HCT116 (cell line): ENCODE measurements at places on chromosomes 5 and 9.

DNA sequence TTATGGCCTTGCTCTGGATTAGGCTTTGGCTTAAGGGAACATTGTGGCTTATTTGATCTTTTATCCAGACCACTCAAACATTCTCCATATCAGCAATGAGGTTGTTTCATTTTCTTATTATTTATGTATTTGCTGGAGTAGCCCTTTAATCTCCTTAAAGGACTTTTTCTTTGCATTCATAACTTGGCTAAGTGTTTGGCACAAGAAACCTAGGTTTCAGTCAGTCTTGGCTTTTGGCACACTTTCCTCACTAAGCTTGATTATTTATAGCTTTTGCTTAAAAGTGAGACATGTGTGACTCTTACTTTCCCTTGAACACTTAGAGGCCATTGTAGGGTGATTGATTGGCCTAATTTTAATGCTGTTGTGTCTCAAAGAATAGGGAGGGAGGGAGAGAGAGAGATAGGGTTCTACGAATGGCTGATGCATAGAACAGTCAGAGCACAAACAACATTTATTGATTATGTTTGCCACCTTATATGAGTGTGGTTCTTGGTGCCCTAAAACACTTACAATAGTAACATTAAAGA is 2265.3 kb upstream of the C9orf72 start:
- no peak for DNase-seq

- DNase-seq, result no peak
Measured at GRCh38 chr5:122981846-122982245, 54.7 kb downstream of the PPIC start.

DNA sequence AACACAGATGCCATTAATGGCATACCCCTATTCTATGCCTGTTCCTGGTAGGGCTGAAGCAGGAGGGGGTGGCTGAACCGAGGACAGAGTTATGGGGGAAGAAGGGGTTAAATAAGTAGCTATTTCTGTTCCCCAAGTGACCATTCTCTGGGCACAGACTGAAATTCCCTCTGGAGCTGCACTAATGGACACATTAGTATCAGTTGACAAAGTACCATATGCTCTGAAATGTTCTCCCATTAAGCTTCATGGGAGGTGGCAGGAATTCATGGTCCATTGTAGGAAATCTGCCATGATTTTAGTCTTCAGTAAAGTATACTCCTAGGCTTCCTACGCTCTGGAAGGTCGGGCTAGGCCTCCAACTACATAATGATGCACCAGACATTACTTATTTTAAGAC is 10.5 kb upstream of the FRMPD1 start:
- DNase-seq, result no peak

DNA sequence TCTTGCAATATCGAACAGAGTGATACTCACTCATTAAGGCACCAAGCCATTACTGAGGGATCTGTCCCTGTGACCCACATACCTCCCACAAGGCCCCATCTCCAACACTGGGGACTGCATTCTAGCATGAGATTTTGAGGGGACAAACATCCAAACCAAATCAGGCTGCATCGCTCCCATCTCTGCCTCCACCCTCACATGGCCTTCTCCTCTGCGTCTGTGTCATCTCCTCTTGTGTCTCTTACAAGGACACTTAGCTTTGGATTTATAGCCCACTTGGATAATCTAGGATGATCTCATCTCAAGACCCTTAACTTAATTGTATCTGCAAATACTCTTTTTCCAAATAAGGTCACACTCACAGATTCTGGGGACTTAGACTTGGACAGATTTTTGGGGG is 284.4 kb upstream of the DAP start:
- no peak for DNase-seq

DNA sequence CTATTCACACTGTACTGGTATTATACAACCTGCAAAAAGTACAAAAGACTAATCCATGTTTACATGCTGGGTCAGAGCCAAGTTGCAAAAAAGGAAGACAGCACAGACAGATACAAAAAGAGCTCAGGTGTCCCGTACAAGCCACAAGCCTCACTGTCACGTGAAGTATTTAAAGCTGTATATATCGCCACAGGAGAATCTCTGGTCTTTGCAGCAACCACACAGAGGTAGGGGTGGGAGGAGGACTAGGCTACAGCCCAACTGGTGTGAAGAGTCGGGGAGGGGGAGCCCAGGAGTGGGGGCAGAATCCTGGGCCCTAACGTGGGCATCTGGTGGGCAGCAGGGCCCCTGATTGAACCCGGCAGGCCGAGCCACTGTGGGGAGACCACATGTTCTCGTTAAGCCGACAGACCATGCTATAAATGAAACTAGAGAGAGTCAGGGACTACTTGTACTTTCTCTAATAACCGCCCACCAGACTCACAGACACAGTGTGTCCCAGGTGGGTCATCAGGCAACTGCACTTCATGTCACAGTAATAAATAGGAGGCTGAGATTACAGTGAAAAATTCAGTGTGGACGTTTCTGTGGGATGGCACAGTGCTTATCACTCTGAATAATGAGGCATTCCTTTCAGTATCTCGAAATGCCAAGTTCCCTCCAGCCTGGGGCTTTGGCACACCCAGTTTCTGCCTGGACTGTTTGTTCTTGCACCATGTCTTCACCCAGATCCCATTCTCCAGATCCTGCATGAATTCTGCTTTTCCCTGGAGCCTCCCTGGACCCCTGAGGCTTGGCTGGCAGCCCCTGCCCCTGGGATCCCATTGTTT is 79.3 kb upstream of the SH3PXD2B start:
- no peak for DNase-seq

DNA sequence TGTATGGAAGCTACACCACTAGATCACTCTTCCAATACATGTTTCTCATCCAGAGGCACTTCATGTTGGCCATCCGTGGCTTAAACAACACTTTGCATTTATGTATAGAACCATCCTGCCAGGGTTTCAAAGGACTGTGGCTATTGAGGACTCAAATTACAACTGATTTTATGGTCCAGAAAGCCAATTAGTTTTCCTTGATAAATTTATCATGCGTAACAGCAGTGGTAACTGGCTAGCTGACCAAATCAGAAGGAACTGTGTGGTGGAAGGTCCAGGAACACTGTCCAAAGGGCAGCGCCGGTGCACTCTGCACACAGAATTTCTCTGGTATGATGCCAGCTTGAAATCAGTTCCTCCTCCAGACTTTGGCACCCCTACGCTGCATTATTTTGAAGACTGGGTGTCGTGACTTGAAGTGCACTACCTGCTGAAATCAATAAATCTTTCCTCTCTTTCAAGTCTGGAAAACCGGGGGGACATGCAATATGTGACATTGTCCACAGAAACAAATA is 69.3 kb upstream of the TMEM252 start:
- DNase-seq, result no peak

DNA sequence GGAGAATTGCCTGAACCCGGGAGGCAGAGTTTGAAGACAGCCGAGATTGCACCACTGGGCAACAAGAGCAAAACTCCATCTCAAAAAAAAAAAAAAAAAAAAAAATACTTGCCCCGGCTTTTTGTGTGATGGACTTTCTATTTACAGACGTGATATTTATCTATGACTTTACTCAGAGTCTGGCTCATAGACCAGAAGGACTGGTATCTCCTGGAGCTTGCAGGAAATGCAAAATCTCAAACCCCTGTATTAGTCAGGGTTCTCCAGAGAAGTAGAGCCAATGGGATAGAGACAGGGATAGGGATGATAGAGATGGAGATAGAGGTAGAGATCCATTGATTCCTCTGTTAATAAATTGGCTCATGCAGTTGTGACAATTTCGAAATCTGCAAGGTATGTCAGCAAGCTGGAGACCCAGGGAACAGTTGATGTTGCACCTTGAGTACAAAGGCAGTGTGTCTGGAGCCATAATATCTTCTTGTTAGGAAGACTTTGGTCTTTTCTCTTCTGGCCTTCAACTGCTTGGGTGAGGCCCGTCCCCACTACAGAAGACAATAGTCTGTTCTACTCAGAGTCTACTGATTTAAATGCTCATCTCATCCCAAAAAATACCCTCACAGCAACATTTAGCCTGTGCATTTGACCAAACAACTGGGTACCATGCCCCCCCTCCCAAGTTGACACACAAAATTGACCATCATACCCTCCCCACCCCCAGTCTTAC is 195.4 kb upstream of the MSX2 start:
- no peak for DNase-seq

DNA sequence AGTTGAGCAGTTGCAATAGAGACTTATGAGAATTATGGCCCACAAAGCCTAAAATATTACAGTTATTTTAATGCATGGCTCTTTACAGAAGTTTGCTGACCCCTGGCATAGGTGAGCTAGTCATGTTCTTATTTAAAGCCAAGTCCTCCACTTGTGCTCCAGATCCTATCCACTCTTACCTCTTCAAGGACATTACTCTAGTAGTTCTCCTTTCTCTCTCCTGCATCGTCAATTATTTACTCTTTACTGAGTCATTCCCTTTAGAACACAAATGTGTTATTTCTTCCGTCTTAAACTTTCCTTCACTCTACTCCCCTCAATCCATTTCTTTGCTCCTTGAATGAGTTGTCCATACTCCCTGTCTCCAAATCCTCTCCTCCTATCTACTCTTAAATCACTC is 20.6 kb upstream of the TRAF1 start:
- DNase-seq, result no peak

GRCh38 chr5:179906795-179907555 is 722 bp downstream of the TBC1D9B start:
- no peak for DNase-seq

DNA sequence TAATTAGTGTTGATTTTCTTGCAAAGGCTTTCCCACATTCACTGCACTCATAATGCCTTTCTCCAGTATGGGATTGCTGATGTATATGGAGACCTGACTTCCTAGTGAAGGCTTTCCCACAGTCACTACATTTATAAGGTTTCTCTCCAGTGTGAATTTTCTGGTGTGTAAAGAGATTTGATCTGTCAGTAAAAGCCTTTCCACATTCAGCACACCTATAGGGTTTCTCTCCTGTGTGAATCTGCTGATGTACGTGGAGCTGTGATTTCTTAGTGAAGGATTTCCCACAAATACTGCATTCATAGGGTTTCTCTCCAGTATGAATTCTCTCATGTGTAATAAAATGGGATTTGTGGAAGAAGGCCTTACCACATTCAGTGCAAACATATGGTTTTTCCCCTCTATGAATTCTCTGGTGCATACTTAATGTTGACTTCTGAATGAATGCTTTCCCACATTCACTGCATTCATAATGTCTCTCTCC is 31.1 kb downstream of the ZNF484 start:
- no peak for DNase-seq

- no peak for DNase-seq
Measured at GRCh38 chr5:14672484-14673394, 8.2 kb downstream of the OTULIN start.

DNA sequence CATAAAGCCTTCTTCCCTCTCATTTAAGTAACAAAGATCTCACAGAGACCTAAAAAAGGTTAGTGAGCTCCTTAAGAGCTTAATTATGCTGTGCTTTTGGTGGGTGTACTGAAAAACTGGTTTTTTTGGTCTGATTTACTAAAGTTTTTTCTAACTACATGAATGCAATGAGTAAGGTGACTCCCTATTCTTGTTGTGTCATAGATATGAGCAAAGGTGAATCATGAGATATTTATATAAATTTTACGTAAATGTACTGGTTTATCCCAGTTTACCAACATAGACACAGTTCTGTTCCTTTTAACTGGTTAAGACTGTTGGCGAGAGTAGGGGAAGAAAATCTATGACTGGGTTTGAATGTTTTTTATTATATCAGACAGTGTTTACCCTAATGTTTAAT is 250.5 kb downstream of the NR2F1-AS1 start:
- DNase-seq, result no peak

DNA sequence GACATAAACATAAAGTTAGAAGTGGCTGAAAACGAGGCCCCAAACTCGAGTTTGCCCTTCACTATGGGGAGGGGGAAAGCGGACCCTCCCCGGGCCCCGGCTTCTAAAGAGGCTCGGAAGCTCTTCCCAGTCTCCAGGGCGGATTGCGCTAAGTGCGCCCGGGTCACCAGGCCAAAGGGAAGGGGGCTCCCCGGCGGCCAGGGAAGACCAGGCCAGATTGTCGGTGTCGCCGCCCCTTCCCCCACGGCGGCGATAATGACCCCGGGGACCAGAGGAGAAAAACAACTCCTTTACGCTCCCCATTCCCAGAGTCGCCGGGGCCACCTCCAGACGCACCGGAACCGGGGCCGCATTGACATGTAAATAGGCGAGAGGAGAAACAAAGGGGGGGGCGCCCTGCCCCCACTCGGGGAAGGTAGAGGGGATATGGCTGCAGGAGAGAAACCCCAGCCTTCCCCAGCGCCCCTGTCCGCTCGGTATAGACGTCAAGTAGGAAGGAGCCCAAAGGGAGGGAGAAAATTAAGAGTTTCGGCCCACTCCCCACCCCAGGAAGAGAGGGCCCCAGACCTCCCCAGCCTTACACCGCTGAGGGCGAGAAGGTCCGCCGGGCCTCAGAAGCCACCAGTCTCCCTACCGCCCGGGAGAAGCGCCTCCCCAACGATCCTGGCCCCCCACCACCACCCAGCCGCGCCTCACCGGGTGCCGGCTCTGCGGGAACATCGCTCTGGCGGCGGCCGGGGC is 1.7 kb downstream of the TLE1 start:
- no peak for DNase-seq

DNA sequence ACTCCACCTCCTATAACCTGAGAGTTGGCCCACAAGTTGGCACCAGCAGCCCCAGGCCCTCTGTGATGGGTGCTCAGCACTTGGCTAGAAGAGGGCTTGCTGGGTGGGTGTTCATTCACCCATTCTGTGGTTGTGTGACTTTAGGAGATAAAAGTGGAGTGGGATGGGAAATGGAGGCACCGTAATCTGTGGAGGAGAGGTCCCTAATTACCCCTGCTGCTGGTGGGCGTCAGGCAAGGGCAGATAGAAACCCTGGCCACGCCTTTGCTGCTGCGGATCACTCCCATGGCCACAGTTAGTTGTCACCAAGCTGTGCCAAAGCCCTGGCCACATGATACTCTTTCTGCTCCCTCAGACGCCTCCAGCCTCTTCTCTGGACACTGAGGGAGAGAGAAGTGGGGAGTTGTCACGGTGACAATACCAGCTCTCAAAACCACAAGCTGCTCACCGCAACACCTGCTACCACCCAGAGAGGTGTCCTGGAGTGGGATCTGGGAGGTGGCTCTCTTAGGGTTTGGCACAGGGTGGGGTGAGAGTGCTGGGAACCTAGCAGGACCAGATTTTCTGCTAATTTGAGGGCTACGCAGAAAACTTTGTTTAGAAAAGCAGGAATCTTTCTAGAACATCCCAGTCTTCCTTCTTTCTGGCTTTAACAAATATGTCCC is 12.0 kb upstream of the NEUROG1 start:
- no peak for DNase-seq

- no peak for DNase-seq
Measured at GRCh38 chr5:75274486-75274885, 37.8 kb upstream of the ANKRD31 start.

DNA sequence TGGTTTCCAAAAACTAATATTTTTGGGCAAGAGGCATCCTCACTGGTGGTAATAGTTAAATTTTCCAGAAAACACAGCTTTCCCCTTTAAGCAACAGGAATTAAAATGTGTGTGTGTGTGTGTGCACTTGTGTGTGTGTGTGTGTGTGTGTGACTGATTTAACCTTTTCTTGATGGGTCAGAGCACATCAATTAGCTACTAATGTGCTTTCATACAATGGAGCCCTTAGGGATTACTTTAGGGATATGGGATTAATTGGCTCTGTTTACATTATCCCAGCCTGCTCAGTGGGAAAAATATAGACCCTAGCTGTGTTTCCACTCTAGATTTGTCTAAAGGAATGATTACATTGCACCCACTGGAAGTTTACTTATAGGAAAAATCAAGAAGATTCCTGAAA is 6.5 kb downstream of the PLCXD3 start:
- DNase-seq, result no peak

GRCh38 chr5:83474991-83475390 is 3.4 kb downstream of the VCAN start:
- no peak for DNase-seq
